ENCODE measurements at places on chromosomes 2 and 18.

GRCh38 chr2:33214436-33214835 is 262.0 kb upstream of the RASGRP3 start:
- no peak for DNase-seq

GRCh38 chr2:236656166-236656565 is 86.5 kb downstream of the ACKR3 start:
- no peak for DNase-seq

DNA sequence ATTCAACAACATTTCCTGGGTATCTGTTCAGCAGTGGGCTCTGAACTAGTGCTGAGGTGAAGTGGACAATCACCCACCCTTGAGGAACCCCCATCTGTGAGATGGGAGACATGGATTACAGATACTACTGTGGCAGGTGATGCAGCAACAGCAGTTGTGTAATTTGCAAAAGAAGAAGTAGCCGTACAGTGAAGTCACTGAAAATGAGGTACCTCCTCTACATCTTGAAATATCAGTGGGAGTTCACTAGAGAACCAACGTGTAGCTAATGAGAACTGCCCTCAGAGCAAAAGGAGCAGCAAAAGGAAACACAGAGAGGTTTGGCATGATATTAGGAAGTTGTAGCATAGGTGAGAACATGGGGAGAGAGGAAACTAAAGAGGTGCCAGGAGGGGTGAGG is 41.3 kb downstream of the VSNL1 start:
- no peak for DNase-seq

DNA sequence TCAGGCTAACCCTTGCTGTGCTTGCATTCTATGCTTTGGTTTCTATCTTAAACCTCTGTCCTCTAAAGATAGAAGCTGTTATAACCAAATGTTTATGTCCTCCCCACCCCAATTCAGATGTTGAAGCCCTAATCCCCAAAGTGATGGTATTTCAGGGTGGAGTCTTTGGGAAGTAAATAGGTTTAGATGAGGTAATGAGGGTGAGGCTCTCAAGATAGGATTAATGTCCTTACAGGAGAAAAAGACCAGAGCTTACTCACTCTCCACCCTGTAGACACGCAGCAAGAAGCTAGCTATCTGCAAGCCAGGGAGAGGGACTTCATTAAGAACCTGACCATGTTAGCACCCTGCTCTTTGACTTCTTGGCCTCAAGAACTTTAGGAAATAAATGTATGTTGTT is 362.5 kb downstream of the ERBB4 start:
- DNase-seq = no peak

DNA sequence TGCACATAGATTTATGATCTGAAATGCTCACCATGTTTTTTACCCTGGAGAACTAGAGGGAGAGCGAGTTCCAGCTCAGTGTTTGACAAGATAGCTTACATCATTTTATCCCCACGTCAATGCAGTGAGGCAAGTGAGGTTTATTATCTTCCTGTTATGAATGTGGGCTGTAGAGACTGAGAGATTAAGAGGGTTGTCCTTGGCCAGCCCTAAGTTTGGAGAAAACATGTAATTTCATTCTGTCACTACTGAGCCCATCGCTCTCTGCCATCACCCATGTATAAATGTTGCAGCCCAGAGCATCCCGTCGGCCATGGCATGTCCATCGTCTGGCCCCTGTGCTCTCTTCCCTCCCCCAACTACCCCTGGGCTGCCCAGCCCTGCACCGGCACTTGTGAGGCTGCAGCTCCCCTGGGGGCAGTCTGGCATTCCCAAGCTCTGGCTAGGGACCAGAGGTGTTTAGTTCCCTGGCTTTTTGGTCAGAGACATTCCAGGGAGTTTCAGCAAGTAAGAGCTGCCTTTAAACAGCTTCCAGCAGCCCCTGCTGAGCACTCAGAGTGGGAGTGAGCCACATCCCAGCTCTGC is 136.7 kb downstream of the ANTXR1 start:
- DNase-seq = no peak

DNA sequence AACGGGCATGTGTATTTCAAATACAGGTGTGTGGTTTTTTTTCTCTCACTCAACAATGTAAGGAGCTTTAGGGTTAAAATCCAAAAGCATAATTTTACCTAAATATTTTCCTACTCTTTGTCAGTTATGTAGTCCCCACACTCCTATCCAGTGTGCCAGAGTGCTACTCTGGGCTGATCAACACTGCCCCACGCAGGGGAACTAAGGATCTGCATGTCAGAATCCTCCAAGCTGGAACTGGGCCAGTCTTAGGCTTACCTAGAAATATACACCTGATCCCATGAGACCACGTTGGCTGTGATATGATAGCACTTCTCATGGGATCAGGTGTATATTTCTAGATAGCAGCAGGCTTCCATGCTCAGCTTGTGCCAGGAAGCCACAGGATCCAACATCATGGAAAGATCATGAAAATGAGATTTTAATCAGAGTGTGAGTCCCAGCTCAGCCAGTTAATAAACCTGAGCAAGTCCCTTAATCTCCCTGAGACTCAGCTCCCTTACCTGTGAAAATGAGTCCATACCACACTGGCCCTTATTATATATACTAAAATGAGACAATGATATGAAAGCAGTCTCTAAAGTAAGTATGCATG is 29.7 kb downstream of the CCDC141 start:
- no peak for DNase-seq

GRCh38 chr2:54760310-54760709 is 36.8 kb downstream of the EML6 start:
- no peak for DNase-seq

DNA sequence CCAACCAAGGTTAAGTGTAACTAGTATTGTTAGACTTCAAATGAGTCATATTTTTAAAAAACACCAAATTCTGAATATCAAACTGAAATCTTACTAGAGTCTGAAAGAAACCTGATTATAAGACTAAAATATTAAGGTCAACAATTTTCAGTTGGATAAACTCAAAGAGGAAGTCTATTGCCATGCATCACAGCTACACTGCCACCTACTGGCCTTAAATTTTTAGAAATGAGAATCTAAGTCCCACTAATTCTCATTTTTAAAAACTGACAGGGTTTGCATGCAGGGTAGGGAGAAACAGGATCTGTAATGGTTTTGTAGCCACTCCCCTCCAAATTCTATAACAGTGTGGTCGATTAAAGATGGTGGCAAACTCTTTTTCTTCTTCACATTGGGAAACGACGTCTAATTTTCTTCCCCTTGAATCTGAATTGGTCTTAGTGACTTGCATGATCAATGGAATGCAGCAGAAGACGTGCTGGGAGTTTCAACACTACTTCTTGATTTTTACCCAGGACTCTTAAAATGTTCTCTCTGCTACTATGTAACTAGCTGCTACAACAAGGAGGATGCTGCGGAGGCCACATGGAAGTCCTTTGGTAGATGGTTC is 176.1 kb upstream of the SESTD1 start:
- DNase-seq = no peak

DNA sequence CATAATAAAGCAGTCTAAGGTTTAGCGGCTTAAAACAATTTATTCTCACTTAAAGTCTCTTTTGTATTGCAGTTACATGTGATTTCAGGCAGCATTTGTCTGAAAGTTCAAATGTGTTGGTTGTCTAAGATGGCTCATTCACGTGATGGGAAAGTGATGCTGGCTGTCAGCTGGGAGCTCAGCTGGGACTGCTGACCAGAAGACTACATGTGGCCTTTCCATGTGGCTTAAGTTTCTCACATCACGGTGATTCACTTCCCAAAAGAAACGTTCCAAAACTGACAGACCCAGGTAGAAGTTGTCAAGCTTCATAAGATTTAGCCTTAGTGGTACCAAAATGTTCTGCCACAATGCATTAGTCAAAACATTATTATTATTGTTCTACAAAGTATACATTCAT is 76.9 kb downstream of the TMEM131 start:
- no peak for DNase-seq

DNA sequence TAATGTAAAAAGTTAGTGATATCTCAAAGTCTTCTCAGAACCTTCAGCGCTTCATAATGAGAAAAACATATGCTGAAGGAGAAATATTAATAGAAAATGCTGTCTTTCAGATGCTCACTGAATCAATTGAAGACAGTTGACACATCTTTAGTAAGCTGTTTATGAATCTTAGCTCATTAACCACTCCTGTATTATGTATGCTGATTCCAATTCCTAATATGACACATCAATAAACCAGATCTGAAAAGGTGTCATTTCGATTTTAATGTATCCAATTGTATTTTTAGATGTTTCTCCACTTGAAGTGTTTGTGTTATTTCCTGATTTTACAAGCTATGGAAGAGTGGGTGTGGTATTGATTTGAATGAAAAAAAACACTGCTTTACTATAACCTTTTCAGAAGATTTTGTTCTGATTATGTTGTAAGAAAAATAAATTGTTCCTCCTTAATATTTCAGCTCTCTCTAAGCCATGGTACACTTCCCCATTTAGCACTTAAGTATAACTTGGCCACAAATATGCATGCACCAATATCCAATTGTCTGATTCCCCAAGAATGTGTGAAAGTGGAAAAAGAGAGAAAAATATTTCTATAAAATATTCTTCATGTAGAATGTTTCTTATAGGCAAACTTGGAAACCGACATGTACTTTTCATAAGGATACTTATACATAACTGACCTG is 569.8 kb downstream of the ARHGAP15 start:
- DNase-seq = no peak

- no peak for DNase-seq
Measured at GRCh38 chr2:231467613-231468530, 3.6 kb upstream of the NCL start.

DNA sequence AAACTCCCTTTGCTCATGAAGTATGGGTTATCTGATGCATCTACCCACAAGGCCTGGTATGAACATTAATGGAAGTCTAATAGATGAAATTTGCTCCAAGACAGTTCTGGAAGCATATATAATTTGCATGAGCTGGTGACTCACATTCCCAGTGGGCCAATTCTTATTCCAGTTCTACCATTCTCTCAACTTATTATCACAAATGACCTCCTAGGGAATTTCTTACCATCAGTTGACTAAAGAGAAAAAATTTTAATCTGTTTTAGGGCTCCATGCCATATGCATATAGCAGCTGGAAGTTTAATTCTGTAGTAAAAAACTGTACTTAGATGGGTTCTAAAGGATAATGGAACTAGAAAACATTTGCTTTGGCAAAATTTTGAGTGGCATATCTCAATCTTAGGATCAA is 165.2 kb upstream of the COL3A1 start:
- DNase-seq = no peak

DNA sequence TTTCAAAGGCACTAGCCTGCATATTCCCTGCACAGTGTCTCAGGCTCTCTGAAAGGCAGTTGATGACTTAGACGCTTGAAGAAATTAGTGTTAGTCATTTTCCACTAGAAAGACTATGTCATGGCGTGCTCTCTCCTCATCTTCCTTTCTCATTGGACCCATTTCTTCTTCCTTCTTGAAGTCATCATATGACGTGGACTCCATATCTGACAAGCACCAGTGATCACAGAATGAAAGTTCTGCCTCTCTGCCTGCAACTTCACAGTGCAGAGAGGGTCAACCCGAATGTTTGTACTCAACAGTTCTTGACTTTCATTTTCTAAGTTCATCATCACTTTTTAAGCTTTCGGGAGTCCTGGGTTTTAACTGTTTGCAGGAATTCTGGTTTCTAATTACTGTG is 63.7 kb upstream of the CYRIA start:
- DNase-seq = no peak

DNA sequence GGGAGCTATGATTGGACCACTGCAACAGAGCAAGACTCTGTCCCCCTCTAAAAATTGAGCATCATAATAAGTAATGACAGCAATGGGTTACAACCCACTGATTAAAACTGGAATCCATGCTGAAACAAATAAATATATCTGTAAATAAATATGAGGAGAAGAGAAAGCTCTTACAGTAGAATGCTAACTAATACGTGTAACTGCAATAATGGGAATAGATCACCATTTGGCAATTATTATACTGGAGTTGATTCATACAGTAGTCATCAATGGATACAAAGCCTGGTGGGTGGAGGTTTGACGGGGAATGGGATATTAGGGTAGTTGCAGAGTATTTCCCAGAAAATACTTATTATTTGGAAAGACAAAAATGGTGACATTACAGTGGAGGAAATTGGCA is 6.1 kb upstream of the INO80B start:
- DNase-seq = no peak

DNA sequence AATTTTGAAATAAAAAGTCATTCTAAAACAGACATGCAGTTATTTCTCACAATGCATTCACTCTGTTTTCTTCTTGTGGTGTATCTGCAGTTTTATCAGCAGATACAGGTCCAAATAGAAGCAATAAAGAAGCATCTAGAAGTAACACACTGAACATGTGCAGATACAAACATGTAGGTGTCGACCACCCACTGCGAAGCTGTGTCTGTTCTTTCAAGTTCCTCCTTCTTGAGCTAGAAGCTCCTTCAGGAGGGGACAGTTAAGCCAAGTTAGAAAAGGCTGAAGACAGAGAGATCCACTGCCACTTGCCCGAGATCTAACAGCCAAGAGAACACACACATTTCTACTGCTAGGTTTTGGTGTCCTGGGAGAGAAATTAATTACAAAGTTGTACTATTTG is 30.1 kb downstream of the WDFY1 start:
- no peak for DNase-seq

GRCh38 chr18:41700416-41700815 is 254.6 kb upstream of the PIK3C3 start:
- no peak for DNase-seq

DNA sequence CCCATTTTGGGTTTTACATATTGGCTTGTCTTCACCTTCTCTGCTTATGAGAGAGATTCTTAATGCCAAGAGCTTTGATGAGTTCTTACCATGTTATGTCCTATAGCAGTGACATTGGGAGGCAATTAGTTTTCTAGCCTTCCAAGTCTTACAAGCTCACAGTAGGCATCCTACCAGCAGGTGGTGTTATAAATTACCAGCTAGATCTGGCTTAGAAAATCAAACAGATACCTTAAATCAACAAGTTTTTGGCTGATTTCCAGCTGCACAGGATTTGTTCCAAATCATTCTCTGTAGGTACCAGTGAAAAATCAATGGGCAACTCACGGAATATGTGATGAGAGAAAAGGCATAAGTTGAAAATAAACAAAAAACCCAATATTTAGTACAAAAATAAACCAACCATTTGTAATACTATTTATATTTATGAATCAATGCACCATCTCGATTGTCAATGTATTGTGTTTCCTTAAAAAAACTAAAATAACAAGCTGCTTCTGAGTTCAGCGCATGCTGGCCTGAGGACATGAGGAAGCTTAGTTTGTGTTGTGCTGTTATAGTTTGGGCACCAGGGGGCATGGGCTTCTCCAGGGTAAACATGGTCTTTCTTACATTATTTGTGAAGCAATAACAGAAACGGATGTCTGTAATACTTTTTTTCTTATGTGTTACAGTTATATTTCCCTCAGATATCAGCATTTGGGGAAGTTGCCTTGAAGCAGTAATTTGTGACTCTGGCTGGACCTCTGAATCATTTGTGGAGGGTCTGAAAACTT is 34.1 kb upstream of the NXPH2 start:
- DNase-seq = no peak

All from right kidney (tissue), 9 donors.